ENCODE measurements at places on chromosomes 4 and X.

DNA sequence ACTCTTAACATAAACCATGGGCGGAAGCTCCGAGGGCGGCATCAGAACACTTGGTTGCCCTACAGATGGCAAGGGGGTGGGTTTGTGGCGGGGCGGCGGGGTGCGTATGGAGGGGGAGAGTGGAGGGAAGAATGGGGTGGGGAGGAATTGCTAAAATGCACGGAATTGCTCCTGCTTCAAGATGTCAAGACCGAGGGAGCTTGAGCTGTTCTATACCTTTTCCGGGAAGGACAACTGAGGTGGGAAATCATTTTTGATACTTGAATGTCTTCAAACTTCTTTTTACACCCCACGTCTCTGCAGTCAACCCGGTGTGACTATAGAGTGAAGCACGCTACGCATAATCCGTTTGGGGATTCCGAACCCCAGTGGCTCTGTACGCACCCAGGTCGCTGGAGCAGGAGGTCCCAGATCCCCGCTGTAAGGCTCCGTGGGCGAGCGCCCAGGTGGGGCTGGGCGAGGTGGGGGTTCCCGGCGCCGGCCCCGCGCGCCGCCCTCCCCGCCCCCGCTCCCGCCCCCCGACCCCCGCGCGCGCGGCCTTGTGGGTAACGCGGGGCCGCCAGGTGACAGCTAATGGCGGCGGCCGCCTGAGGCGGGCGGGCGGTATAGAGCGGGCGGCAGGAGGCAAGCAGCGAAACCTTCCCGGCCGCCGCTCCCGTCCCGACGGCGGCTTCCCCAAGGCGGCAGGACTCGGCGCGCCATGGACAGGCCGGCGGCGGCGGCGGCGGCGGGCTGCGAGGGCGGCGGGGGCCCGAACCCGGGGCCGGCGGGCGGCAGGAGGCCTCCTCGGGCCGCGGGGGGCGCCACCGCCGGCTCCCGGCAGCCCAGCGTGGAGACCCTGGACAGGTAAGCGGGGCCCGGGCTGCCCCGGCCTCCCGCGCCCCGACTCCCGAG lies at the start of gene MTMR1:
MTMR1 (plus strand) TSS at position 566 of the 894 bp plus-strand sequence; CDS start at position 701, 135 bp downstream.
- peak; percentile 84 for DNase-seq

DNA sequence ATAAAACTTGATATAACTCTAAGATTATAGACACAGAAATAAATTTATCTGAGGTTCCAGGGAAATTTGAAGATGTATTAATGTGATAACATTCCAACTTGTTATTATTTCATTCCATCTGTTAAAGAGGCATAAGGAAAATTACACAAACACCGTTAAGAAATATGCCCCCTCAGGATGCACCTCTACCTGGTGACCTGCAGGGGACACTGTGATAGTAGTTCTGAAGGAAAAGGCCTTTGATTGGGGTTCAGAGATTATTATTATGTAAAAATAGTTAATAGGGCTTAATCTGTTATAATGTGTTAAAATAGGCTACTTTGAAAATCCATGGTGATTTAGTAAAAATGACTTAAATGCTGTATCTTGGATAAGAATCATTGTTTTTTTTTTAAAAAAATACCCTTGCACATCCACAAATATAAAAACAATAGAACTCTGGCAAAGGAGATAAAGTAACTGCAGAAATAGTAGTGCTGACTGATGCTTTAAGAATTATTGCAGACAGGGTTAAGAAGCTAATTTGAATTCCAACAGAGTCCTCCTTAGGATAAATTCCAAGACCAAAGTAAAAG lies 6.1 kb upstream of the ABRAXAS1 start:
- peak; percentile 64 for DNase-seq

DNA sequence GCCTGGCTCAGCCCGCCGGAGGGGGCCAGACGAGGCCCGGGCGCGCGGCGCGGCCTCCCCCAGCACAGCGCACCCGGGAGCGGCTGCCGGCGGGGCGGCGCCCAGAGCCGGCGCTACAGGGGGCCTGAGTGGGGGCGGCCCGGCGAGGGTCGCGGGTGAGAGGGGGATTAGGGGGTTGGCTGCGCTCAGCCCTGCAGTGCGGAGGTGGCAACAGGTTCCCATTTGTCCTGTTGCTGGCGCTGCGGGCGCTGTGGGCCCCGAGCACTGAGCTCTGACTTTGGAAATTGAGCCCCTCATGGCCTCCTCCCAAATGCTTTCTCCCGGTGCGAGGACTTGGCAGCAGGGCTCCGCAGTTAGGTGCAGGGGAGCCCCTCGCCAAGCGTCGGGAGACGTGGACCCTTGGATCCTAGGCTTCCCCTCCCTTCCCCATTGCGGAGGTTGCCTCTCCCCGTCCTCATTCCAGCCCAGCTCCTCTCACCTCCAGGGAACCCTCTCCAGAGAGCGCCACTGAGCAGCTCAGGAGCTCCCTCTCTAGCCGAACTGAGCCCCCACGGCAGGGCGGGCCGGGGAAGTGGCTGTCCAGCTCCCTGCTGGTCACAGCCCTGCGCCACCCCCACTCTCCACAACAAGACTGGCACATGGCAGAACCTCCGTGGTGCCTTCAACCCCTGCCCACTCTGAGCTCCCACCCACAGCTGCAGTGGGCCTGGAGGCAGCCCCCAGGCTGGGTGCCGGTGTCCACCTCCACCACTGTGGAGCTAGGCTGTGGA lies 2.5 kb upstream of the DUSP9 start:
- peak; percentile 69 for DNase-seq

DNA sequence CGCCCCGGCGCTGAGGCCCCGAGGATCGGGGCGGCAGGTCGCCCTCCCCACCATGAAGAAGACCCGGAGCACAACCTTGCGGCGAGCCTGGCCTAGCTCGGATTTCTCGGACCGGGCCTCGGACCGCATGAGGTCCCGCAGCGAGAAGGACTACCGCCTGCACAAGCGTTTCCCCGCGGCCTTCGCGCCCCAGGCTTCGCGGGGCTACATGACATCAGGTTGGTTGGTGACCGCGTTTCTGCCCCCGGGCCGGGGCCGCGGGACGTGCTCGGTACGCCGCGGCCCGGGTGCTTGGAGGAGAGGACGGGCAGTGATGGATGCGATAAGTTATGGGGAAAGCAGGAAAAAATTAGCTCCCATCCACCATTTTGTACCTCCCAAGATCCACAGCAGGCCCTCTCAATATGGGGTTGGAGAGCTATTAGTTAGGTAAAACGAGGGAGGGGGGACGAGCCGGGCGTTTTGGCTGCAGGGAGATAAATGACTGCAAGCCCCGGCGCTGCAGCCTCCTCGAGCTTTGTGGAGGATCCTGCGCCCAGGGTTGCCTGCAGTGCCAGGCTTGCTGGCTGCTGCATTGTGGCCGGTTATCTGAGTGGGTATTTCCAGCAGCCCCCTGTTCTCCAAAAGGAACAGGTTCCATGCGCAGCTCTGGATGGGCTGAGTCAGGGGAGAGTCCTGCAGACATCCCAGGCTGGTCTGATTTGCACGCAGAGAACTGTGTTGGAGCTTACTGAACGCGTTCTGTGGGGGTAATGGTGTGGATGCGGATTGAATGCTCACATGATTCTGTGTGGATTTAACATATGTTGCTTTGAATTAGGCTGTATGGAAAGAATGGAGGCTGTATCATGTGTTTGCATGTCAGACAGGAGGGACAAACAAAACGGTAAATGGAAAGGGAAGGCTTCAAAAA lies 1.9 kb downstream of the STOX2 start:
- peak; percentile 72 for DNase-seq

DNA sequence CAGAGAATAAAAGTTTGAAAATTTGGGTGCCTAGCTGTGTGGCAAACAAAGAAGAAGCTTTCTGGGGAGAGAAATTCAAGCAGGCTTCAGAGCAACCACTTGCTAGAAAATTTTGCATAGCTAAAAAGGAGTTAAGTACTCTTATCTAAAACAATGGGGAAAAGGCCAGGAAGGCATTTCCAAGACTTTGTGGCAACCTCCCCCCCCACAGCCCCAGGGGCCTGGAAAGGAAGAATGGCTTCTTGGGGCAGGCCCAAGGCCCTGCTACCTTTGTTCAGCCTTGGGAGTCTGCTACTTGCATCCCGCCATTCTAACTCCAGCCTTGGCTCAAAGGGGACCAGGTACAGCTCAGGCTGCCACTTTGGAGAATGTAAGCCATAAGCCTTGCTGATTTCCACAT lies 102.2 kb downstream of the PTCHD1 start:
- DNase-seq = no peak

- DNase-seq = no peak
Measured at GRCh38 chr4:77662396-77662795, 56.8 kb downstream of the CXCL13 start.

DNA sequence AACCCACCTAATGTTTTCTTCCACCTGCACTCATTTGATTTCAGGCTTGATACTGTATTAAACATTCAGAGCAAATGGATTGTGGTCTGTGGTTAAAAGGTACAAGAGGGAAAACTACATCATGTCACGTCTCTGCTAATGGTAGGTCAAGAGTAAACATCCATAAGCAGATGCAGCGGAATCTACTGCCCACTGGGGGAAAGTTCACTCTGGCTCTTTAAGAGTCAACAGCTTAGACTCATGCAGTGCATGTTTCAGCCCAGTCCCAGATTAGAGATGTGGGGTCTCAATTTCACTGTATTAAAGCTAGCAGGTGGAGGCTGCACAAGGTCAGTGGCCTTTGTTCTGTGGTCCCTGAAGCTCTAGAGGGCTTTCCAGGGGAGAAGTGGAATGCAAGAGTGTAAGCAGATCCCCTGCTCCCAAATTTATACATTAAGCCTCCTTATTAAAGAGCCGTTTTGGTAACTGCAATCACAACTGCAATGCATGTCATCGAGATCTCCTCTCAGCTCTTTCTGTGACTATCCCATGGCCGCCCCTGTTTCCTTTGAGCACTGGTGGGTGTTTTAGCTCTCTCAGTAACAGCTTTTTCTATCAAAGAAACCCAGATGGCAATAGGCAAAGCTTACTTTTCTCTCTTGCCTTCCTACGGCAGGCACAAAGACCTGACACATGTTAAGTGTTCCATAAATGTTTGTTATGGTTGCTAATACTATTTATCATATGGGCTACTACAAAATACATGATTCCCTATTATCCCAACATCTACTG lies 53.4 kb downstream of the LDB2 start:
- DNase-seq = no peak
